ENCODE measurements at places on chromosomes 7 and 10.

DNA sequence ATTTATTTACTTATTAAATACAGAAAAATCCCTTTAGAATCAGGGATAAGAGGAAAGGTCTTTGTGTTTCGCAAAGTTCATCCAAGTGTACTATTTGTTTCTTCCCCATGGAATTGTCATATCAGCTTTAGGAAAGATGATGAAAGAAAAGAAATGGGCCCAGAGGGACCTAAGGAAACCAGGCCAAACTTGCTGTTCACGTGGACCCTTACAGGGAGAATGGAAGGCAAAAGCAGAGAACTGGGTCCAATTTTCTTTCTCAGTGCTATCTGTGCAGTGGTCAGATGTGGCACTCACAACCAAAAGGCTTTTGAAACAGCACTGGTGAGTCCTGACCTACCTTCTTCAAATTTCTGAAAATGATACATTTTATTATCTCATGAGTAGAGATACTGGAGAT, 53.6 kb upstream of the FAM133B start:
- no peak for DNase-seq

DNA sequence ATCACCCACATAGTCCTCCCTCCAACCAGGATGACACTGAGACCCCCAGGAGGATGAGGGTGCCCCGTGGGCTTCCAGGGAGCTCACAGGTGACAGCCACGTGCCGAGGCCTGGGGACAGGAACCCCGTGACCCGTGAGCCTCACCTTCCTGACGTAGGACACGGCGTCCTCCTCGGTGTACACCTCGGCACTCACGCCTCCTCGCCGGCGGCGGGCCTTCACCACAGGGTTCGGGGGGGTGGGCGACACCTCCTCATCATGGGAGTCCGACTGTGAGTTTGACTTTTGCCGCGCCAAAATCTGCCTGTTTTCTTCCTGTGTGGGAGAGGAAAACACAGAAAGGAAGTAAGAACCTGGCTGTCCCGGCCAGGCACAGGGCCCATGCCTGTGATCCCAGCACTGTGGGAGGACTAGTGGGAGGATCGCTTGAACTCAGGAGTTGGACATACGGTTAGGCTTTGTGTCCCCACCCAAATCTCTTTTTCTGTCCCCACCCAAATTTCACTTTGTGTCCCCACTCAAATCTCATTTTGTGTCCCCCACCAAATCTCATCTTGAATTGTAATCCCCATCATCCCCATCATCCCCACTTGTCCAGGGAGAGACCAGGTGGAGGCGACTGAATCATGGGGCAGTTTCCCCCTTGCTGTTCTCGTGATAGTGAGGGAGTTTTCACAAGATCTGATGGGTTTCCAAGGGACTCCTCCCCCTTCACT, 45.9 kb upstream of the DNAAF5 start:
- DNase-seq, result no peak

DNA sequence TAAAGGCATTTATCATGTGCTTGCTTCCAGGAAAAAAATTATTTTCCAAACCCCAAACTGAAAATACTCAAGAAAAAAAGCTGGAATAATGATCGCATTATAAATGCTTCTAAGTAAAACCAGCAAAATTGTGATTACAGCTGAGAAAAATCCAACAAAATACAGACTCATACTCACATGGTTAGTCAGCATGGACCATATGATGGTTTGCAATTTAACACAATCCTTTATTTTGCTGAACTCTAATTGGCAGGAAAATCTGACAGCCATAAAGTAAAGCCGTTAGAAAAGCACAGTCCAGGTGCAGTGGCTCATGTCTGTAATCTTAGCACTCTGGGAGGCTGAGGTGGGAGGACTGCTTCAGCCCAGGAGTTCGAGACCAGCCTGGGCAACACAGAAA, 59.6 kb downstream of the BRI3 start:
- no peak for DNase-seq

DNA sequence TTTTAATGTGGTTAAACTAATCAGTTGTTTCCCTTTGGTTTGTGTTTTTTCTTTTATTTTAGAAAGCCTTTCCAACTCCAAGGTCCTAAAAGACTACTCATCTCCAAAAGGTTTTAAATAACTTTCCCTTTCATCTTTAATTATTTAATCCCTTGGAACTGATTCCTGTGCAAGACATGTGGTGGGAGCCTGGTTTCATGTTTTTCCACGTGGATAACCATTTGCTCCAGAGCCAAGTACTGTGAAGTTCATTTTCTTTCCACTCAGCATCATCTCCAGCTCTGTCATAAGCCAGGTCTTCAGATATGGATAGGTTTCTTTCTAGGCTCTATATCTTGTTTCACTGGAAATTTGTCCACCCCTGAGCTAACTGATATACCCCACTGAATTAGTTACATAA, 16.7 kb downstream of the PPP1R3C start:
- no peak for DNase-seq

- no peak for DNase-seq
Measured at GRCh38 chr7:156105337-156106106, 293.3 kb upstream of the SHH start.

- DNase-seq, result no peak
Measured at GRCh38 chr10:28113202-28113601, 114.3 kb upstream of the ODAD2 start.

GRCh38 chr10:104318326-104318725, 19.9 kb downstream of the ITPRIP start:
- DNase-seq, result no peak

DNA sequence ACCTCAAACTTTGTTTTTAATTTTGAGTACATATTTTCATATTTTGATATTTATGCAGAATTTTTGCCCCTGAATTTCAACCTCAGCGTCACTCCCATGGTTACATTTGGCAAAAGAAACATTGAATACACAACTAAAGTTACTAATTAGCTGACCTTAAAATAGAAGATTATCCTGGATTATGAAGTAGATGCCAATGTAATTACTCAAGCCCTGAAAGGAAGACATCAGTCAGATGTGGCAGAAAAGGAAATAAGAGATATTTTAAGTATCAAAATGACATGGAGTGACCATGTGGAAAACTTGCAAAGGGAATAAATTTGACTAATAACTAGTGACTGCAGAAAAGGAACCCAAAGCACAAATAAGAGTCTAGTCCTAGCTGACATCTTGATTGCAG, 701.3 kb upstream of the KCND2 start:
- no peak for DNase-seq

- DNase-seq, result no peak
Measured at GRCh38 chr7:131011432-131011742, 277.4 kb upstream of the KLF14 start.

- DNase-seq, result no peak
Measured at GRCh38 chr7:3197567-3198213, 103.4 kb upstream of the SDK1 start.

GRCh38 chr10:129505500-129506075, 38.5 kb downstream of the MGMT start:
- no peak for DNase-seq

DNA sequence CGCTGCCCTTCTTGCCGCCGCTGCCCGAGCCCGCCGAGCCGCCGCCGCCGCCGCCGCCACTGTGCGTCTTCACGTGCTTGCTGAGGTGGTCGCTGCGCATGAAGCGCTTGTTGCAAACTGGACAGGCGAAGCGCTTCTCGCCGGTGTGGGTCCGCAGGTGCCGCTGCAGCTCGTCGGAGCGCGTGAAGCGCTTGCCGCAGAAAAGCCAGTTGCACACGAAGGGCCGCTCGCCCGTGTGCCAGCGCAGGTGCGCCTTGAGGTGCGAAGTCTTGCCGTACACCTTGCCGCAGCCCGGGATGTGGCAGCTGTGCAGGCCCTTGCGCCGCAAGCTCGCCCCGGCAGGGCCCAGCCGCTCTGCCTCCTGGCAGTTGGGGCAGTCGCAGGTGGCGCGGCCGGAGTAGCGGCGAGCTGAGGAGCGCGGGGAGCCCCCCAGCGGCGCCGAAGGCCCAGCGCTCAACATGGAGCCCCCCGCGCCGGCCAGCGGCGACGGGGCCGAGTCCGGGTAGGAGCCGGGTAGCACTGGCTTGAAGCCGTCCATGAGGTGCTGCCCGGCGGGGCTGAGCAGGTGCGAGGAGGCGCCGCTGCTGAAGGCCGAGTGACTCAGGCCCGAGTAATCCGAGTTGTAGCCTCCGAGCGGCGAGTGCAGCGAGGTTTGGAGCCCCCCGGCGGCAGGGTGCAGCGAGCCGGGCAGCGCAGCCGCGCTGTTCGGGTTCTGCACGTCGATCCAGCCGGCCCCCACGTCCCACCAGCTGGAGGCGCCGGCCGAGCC, 2.1 kb downstream of the SP8 start:
- DNase-seq, result no peak

GRCh38 chr10:5349362-5349761, 15.4 kb upstream of the UCN3 start:
- no peak for DNase-seq
